ENCODE measurements at places on chromosomes 7 and 10.
A peak's percentile ranks its signal among the peaks of the same experiment; 100 is the strongest.

DNA sequence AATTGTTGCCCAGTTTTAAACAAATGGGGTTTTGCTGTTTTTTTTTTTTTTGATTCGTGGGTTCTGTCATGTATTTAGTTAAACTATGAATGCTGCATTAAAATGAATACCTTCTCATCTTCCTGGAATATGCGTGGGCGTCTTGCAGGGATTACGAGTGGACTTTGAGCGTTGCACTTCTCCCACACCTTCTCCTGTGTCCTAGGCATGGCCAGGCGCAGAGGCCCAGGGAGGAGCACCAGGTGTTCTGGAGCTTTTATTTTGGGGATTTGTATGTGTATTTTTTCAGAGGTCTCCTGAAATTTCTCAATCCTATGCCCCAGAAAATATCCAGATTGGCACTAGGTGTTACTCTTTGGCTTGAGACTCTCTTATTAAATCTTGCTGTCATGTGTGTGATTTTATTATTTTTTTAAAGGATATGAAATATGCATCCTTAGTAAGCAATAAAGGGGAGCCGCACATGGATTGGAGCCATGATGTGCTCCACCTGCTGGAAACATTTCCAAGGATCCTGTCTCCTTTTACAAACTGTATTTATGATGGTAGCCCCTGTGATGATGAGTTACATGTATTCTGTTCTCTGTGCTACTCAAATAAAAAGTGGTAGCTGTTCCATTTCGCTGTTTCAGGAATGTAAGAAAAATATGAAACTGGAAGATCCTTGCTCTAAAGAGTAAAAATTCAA, 482.2 kb upstream of the KLF6 start:
- DNase-seq = no peak

DNA sequence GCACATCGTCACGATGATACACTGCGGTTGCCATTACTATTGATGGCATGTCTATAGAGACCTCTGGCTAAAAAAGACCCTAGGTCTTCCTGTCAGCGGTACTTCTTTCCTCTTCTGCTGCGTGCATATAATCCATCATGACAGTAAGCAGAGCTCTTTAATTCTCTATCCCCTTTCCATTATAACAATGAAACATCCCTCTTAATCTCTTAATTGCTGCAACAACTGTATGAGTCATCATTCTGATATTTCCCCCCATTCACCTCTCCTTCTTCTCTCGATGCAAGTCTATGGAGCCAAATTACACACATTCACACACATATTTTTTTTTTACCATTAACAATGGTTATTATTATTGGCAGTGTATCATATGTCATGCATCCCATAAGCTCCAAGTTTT, 45.2 kb upstream of the AKR1E2 start:
- peak; percentile 87 for DNase-seq

DNA sequence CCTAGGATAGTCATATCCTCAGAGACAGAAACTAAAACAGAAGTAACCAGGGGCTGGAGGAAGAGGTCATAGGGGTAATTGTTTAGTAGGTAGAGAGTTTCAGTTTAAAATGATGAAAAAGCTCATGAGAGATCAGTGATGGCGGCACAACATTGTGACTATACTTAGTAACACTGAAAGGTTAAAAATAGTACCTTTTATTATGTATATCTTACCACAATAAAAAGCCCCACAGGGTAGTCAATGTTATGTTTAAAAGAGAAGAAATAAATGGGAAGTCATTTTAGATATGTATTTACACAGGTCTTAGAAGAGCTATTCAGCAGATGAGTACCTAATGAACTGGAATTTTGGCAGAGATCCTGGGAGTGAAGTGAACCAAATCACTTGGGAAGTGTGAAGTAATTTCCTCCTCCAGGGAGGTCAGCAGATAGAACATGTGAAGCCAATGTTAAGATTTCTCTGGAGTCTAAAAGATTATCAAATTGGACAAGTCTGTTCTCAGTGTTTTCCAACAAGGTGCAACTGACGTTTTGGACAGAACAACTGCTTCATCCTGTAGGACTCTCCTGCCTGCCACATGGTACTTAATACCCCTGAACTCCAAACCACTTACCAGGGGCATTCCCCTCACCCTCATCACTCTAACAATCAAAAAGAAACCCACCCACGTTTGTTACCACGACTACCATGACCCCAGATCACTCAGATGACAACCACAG, 6.4 kb downstream of the CDCA7L start:
- no peak for DNase-seq

GRCh38 chr7:39922580-39922979, 27.5 kb upstream of the CDK13 start:
- no peak for DNase-seq

DNA sequence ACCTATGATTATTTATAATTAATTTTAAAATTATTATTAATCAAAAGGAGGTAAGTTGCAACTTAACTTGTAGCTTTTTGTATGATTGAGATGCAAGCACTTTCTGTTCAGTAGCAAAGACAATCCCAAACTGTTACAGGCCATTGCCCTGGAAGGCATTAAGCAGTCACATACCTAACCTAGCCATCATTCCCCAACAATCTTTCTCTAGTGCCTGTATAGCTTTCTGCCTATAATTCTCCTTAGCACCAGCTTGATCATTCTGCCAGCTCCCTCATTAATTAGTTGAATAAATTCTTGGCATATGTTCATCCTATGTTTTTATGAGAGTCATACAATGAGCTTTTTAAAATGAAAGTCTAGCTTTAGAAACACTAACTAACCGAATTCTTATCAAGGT, 178.9 kb upstream of the TMEM106B start:
- no peak for DNase-seq

DNA sequence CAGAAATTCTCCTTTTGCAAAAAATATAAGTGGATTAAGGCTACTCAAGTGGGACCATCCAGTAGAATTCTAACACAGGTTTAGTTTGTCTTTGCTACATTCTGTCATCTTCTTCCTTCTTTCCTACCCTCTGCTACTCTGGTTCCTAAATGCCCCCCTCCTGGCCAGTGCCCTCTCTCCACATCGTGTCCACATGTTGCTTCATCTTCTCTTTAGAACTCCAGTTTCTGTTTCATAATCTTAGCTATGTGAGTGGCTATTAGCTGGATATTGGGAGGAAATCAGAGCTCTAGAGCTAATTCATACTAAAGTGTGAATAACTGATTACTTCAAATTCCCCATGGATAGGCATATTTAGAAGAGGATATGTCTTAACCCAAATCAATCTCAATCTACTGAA, 528.5 kb downstream of the LRMDA start:
- DNase-seq = no peak

DNA sequence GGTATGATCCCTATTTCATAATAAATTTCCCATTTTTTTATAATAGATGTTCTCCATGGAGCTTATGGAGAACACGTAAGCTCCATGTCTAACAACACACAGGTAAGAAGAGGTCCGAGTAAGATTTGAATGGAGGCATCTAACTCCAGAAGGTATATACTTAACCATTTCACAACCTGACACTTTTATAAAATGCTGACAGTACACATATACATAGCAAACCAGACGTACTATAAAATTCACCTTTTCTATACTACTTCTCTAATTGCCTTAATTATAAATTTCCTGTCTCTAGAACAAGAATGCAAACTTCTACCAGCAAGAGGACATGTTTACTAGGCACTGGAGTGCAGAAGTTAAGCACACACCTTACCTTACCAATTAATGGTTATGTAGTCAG, 151.3 kb downstream of the DGKI start:
- DNase-seq = no peak
